NCI-H146 (cell line): ENCODE measurements at places on chromosomes 3 and 15.

- no peak for DNase-seq
Measured at GRCh38 chr3:5020242-5020722, 41.0 kb downstream of the BHLHE40 start.

GRCh38 chr15:51223771-51224229, 114.6 kb downstream of the CYP19A1 start:
- DNase-seq: no peak

- peak; percentile 53 for DNase-seq
Measured at GRCh38 chr15:91271565-91272153, 171.6 kb downstream of the SV2B start.

DNA sequence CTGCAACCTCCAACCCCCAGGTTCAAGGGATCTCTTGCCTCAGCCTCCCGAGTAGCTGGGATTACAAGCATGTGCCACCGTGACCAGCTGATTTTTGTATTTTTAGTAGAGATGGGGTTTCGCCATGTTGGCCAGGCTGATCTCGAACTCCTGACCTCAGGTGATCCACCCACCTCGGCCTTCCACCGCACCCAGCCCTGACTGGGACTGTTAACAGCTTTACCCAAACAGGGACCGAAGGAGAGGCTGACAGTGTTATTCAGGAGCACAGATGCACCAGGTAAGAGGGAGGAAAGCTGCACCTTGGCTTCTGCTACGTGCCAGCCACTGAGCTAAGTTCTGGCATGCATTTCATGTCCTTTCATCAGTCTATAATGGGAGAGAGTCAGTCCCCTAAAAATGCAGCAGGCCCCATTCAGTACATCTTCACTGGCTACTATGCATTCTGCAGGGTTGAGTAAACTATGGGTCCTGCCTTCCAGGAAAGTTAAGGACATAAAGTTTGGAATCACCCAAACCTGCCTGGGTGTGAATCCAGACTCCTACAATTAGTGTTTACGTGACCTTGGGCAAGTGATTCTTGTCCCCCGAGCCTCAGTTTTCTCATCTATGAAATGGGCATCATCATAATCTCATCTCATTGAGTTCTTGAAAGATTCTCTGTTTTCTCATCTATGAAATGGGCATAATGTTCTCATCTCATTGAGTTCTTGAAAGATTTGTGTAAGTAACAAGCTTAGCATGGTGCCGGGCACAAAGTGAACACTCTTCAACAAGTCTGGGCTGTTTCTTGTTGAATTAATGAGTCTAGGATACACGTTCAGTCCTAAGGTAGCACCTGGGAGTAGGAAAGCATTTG, 82.2 kb downstream of the CPN2 start:
- DNase-seq: no peak

DNA sequence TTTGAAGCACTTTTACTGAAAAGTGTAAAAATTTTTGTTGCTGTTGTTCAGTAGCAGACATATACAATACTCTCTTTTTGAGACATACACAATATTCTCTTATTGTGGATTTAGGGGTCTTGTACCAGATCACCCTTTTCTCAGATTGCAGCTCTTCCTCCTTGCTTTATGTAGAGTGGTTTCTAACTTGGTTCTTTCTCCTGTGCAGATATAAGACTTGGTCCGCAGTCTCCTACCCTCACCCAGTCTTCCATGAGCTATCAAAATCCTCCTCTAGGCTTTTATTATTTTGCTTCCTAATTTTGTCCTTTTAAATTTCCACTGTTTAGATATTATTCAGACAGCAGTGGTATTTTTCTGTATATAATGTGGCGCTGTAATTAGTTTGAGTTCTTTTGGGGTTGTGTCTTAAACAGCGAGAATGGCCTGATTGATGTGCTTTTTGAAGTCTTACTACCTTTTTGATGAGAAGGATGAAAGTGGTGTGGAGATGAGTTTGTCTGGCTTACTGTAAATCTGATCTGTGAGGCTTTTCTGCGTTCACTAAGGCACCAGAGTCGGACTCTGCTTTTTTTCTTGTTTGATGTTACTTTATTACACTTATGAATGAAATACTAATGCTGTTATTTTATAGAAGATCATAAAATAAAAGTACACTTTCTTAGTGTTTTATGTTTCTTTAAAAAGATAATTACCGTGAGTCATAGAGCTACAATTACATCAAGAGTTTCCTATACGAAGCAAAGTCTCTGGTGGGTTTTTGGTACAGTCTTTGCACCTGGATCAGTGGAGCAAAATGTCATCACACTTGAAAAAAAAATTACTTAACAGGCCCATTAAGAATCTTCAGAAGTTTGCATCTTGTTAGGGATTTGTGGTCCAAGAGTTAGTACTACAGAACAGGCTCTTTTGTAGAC, 27.8 kb downstream of the FNDC3B start:
- DNase-seq: no peak

- no peak for DNase-seq
Measured at GRCh38 chr15:70197945-70198361, 100.2 kb upstream of the TLE3 start.

GRCh38 chr3:191070762-191071403, 128.2 kb upstream of the OSTN start:
- no peak for DNase-seq

- DNase-seq: no peak
Measured at GRCh38 chr3:157231071-157231470, 71.1 kb upstream of the CCNL1 start.

GRCh38 chr3:69226071-69226470, 103.7 kb upstream of the LMOD3 start:
- DNase-seq: no peak

DNA sequence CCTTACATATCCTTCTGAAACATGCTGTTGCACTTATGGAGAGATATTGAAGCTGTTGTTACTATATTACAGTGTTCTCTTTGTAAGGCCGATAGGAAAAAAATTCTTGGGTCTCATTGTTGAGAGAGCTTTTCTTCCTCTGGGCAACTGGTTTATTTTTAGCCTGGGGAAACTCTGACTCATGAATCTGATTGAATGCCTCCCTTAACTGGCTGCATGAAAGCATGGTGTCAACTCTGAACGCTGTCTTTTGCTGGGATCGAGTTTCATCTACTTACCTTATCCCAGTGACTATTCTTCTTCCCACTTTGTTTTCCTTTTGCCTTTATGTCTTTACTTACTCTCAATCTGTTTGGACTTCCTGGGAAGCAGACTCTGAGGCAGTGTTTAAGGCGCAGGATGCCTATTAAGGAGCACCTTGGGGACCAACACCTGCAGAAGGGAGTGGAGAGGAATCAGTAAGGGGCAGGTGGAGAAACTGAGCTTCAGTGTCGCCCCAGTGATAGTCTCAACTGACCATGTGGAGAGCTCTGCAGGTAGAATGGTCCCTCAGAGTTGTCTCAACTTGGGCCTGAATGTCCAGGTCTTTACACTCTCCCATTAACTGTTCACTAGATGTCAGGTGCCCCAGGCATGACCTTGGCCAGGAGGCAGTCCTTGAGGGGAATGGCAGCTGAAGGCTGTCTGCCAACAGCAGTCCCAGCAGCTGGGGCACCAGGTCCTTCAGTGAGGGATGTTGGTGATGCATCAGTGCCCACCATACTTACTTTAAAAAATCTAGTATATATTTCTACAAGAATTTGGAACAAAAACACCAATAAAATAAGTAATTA, 88.9 kb upstream of the CCNL1 start:
- DNase-seq: peak; percentile 53

DNA sequence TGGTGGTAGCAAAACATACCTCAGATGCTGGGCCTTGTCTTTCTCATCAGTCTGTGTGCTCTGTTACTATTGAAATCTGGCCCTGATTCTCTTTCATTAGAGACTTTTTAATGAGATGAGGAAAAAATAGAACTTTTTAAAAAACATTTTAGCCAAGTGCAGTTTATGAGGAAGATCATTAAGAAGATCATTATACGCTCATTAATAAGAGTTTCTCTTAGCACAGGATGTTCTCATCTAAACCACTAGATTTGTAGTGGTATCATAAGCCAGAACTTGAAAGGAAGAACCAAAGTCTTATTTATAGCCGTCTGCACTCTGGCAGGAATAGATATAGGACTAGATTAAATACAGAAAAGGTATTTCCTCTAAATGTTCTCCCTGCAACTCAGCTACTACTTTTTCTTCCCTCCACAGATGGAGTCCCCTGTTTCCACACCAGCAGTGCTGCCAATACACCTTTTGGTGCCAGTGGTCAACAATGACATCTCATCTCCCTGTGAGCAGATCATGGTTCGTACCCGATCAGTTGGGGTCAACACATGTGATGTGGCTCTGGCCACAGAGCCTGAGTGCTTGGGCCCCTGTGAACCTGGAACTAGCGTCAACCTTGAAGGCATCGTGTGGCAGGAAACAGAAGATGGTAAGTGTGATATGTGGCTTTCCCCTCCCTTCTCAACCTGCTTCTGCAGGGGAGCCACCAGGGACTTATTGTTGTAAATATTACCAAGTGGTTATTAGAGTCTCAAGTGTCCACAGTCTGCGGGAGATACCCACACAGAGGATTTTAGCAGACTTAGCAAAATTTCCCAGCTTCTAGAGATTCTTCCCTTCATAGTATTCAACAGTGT, 152.8 kb downstream of the RBPMS2 start:
- DNase-seq: no peak

DNA sequence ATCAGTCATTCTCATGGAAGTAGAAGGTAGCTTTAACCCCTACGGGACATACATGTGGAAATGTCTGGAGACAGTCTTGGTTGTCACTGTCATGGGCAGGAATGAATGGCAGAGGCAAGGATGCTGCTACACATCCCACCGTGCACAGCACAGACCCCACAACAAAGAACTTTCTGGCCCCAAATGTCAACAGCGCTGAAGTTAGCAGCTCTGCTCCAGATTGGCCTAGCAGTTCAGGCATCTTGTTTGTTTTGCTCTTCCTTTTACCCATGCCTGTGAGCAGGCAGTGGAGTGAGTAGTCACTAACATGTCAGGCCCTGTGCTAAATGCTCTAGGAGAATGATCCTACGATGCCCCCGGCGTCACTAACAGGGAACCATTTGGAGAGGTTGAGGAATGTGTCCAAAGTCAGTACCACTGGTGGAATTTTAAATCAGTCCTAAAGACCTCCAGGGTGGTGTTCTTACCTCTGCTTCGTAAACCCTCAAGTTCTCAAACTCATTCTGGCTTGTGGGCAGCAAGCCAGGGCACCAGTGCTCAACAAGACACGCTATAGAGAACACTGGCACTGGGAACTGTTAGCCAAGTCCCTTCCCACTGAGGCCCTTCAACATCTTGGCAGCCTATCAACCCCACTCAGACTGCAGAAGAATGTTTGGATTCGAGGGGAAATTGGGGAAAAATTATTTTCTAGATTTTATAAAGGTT, 142.2 kb downstream of the FOXP1 start:
- no peak for DNase-seq

DNA sequence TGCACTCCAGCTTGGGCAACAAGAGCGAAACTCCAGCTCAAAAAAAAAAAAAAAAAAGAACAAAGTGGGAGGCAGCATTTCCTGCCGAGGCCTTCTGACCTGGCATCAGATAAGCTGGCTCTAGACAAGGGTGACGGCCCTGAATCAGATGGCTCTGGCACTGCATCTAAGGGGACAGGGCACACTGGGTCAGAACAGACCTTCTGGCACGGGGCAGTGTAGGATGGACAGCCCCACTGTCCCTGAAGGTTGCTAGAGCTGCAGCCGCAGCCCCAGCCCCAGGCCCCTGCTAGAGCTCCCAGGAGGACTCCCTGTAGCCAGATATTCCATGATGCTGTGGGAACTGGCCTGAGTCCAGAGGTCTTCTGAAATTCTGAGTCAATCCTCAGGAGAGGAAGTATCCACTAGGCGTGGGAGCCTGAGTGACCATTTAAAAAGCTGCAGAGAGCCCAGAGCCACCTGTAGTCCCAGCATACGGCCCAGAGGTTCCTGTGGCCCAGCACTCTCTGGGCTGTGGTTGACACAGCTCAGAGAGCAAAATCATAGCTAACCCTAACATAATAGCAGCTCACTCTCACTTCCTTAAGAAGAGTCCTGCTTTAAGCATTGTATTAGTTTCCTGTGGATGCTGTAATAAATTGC, 69.2 kb upstream of the MFGE8 start:
- DNase-seq: no peak

GRCh38 chr15:51191766-51192165, 97.1 kb upstream of the TNFAIP8L3 start:
- DNase-seq: no peak

- no peak for DNase-seq
Measured at GRCh38 chr15:72153269-72154000, 35.2 kb downstream of the SENP8 start.

GRCh38 chr3:89584398-89584797, 477.0 kb downstream of the EPHA3 start:
- no peak for DNase-seq

DNA sequence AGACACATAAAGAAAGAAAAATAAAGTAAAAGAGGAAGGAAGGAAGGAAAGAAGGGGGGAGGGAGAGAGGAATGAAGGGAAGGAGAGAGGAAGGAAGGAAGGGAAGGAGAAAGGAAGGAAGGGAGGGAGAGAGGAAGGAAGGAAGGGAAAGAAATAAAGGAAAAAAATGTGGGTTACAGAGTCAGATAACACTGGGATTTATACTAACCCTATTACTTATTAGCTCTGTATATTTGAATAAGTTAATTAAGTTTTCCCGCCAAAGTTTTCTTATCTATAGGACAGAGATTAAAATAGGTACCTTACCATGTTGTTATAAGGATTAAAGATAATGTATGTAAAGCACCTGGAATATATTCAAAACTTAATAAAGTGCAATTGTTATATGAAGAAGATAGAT, 439.3 kb upstream of the KCNMB2 start:
- DNase-seq: no peak

GRCh38 chr3:10968401-10968800, 24.1 kb upstream of the SLC6A1 start:
- DNase-seq: peak; percentile 8

DNA sequence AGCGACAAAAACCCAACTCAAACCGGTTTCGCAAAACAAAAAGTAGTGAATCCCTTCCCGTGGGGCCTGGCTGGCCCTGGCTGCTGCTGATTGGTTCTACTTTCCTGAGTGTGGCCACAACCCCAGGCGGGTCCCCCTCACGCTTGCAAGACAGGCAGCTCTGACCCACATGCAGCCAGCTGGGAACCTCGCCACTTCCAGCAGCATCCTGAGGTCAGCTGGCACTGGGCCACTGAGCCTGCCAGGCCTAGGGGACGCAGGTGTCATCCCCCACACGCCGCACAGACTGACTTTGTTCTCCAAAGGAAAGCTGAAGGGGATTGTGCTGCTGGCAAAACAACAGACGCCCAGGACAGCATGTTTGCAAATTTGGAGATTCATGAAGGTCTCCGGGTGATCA, 111.1 kb downstream of the TPRA1 start:
- no peak for DNase-seq

- DNase-seq: no peak
Measured at GRCh38 chr15:31069360-31070000, 32.0 kb downstream of the TRPM1 start.

GRCh38 chr3:116647996-116648395, 61.6 kb upstream of the TUSC7 start:
- DNase-seq: no peak

DNA sequence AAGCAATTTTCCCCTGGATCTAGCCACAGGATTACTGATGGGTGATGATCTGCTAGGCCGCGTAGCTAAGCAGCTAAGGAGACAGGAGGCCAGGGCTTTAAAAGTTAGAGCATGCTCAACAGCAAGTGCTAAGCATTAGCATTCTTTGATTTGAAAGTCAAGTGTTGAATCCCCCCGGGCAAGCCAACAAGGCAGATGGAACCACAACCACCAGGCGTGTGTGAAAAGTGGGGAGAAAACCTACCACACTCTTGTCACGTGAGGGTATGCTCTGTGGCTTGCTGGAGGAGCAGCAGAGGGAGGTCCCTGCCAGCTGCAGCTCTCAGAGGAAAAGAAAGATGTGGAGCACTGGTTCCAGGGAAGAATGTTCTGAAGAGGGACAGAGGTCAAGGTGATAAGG, 20.9 kb downstream of the SLC51A start:
- DNase-seq: no peak
